NCI-H187 treated with DMSO at 0.1 percent for 48 hours (cell line): ENCODE measurements at places on chromosomes 5 and 9.

DNA sequence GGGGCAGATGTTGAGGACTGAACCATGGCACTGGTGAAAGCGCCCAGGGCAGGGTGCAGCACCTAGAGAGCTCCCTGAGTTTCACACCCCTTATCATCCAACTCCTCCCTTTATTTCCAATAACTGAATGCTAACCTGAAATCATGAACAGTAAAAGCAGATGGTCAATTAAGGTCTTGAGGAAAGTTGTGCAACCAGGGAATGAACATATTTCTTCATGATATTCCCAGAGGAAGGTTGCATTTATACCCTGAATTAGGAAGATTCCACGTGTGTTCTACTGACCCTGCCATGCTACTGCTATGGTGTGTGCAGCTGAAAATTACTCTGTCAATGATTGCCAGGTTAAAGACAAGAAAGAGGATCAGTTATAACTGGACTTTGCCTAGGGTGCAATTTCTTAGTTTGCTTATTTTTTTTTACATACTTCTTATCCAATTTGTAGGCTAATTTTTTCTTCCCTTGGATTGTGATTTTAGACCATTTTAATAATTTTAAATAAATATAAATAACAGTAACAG is 319.8 kb downstream of the SEMA5A start:
- DNase-seq, result no peak

DNA sequence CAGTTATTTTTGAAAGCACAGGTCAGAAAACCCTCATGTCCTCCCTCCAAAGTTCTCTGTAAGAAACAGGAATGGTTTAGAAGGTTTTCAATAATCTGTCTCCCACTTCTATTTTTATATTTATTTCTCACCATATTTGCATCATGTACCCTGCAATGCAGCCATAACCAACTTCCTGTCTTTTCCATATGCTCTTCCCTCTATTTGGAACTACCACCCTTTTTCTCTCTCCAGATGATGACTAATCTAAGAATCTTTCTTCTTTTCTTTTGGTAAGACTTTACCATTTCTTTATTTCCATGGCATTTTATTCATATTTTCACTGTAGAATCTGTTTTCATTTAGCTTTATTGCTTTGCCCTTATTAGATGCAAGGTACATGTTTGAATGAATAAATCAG is 33.9 kb downstream of the MAN2A1 start:
- no peak for DNase-seq

DNA sequence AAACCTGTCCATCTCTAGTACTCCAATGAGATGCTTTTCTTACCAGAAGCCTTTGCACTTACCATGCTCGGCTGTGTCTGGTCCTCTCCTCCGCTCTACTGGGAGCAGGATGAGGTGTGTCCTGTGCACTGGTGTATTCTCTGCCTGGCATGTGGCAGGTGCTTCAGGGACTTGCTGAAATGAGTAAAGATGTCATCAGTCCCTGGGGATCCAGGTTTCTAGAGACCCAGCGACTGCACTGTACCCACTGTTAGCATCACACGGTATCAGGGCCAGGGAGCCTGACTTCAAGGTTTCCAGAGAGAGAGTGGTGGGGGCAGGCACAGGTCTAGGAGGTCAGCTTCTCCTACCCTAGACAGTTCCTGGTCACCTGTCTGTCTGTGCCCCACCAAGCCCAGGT is 10.5 kb downstream of the PTTG1 start:
- no peak for DNase-seq

GRCh38 chr5:117041926-117042595 is 467.4 kb upstream of the SEMA6A start:
- no peak for DNase-seq

- DNase-seq, result no peak
These were observed 7.7 kb upstream of the NKX2-5 start for GRCh38 chr5:173242675-173243121.

DNA sequence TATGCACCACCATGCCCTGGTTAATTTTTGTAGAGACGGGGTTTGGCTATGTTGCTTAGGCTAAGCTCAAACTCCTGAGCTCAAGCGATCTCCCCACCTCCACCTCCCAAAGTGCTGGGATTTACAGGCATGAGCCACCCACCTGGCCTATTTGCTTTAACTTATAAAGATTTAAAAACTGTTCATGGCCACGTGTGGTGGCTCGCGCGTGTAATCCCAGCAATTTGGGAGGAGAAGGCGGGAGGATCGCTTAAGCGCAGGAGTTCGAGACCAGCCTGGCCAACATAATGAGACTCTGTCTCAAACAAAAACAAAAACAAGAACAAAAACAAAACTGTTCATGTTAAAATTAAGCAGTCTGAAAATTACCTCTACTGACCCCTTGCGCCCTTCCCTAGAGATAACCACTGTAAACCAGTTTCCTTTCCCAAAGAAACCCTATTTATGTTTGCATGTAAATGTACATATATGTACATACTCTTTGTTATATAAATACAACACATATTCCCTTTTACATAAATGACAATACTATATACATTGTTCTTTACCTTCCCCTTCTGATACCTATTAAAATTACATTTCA is 1.5 kb downstream of the AK6 start:
- no peak for DNase-seq

DNA sequence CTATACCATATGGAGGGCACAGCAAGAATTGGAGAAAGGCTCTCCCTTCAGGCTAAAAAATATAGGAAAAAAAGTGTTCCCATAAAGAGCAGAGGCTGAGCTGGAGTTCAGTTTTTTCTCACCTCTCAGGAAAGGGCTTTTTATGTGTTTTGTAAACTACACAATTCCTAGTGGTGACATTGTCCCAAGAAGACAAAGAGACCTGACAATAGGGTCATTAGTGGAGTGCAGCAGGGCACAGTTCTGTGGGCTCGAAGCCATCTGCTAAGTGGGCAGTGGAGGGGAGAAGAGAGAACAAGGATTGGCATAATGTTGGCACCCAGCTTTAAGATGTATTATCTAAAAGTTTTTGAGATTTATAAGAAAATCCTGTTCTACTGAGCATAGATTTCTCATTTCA is 162.5 kb downstream of the HCN1 start:
- no peak for DNase-seq

- DNase-seq, result no peak
These were observed 128.3 kb upstream of the MOCS2 start for GRCh38 chr5:53237876-53238275.

DNA sequence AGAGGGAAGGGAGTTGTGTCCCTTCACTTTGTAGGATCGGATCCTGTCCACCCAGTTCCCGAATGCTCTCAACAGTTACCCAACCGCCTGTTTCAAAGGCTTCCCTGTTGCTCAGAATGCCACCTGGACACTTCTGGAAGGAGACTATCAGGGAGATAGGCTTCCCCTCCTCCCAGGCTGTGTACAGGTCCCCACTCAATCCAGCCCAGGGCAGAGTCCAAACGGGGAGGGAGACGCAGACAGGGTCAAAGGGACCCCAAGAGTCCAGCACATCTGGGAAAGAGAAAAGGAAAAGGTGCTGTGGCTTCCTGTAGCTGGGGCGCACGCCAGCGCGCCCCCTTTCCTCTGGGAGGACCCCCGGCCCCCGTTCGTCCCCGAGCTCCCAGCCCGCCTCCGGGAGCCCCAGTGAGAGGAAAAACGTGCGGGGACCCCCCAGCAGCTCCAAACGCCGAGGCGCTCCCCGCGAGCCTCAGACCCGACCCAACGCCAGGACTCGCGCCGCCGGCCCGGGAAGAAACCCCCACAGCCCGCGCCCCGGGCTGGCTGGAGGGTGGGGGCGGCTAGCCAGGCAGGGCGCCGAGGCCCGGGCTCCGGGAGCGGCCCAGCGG is 640 bp downstream of the SURF4 start:
- no peak for DNase-seq

GRCh38 chr5:88680253-88681132 is 202.5 kb downstream of the MEF2C start:
- no peak for DNase-seq

- no peak for DNase-seq
These were observed 175.5 kb upstream of the SLC30A5 start for GRCh38 chr5:68918306-68918705.

DNA sequence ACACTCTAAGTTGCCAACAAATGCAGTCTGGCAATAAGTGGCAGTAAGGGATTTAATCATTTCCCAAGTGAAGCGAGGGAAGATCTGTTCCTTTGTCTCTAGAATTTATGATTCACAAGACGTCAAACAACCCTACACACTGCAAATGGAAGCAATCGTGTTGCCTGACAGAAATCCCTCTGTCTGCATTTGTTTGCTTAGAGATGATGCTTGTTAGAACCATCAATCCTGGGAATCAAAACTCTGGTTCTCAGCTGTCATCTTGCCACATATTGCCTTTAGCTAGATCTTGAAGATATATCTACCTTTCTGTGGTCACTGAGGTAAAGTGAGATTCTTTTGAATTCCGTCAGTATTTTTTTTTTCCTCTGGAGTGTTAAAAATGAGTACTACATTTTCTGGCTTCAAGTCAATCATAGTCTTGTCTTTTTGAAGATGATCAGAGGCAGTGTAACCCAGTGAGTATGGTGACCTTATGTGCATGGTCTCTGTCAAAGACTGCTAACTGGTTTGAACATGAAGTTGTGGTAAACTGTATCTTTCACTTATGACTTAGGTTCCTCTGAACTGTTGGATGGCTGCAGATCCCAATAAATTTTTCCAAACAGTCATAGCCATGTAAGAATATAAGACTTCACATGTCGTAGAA is 106.4 kb upstream of the STARD4 start:
- DNase-seq, result no peak

DNA sequence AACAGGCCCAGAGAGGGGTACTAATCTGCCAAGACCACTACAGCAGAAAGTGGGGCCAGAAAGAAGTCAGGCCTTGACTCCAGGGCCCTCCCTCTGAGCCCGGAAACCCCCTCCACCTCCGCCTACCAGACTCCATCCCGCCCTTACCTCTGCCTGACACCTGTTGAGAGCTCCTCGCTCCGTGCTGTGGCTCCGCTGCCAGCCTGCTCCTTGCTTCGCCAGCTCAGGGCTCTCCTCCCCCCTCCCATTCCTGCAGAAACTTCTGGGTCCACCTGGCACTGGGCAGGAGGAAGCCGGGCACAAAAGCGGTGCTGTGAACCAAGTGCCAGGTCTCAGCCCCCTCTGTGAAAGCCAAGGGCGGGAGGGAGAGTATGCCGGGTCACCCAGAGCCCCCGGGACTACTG is 6.4 kb upstream of the ST6GALNAC6 start:
- no peak for DNase-seq

- no peak for DNase-seq
These were observed 5.4 kb upstream of the B4GALT1 start for GRCh38 chr9:33172256-33173238.

DNA sequence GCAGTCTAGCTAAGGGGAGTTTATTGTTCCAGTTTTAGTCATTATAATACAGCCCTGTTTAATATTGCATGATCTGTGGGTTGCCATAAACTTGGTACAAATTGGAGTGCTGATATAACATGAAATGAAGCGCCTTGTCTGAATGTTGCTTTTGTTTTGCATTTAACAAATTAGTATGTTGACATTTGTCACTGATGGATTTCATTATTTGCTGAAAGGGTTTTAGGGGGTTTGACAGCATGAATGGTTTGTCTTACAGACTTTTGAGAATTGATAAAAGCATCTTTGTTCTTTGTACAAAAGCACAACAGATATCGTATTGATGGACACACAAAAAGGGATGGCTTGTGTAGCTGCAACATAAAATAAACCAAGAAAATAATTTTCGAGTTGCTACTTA is 178.3 kb downstream of the AOPEP start:
- no peak for DNase-seq

GRCh38 chr9:9341203-9341602 is 1271.6 kb downstream of the PTPRD start:
- DNase-seq, result no peak

DNA sequence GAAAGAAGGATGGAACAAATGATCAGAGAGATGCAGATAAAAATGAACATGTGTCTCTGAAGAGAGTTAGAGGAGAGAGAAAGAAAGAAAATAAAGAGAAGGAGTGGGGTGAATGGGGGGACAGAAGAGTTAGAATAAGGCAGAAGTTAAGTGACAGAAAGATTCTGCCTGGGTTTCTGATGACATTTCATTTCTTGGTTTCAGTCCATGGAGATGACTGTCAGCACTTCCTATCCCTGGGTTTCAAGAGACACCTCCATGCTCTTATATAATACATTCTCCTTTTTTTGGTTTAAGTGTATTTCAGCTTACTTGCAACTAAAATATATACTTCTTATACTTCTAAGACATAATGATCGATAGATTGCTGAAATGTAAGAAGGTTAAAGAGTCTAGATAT is 213.0 kb upstream of the IL12B start:
- DNase-seq, result no peak

DNA sequence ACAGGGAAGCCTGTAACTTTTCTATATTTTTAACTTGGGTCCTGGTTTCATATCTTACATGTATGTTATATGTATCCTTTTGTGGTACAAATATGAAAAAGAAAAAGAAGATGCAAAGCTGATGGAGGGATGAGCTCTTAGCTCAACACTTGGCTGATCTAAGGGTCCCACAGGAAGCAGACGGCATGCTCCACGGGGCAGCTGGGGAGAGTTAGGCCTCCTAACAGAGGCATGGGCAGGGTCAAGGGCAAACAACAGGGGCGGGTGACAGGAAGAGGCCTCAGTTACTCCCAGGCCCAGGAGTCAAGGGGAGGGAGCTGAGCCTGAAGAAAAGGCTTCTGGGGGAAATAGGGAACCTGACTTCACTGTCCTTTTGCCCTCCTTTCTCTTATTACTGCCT is 287.2 kb downstream of the ZSWIM6 start:
- no peak for DNase-seq

GRCh38 chr5:84287951-84288350 is 96.7 kb downstream of the EDIL3 start:
- no peak for DNase-seq

DNA sequence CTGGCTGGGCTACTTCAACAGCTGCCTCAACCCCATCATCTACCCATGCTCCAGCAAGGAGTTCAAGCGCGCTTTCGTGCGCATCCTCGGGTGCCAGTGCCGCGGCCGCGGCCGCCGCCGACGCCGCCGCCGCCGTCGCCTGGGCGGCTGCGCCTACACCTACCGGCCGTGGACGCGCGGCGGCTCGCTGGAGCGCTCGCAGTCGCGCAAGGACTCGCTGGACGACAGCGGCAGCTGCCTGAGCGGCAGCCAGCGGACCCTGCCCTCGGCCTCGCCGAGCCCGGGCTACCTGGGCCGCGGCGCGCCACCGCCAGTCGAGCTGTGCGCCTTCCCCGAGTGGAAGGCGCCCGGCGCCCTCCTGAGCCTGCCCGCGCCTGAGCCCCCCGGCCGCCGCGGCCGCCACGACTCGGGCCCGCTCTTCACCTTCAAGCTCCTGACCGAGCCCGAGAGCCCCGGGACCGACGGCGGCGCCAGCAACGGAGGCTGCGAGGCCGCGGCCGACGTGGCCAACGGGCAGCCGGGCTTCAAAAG is 36.9 kb upstream of the TTC1 start:
- DNase-seq, result no peak

GRCh38 chr9:21969951-21970799 is 24.0 kb downstream of the CDKN2A start:
- no peak for DNase-seq

GRCh38 chr5:32936329-32936728 is 225.2 kb downstream of the NPR3 start:
- no peak for DNase-seq

DNA sequence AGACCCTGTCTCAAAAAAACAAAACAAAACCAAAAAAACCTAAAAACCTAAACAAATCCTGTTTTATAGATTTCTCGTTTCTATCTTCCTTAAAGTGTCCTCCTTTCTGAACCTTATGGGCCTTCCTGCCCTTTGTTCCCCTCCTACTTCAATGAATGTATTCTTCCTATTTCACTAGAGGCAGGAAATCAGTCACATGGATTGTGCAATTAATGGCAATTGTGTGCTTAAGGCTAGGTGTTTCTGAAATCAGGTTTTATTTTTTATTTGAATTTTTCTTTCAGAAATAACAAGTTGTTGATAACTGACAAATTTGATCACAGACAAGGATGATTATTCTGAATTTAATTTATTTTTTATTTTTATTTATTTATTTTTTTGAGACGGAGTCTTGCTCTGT is 220.6 kb upstream of the SEMA6A start:
- no peak for DNase-seq
